ENCODE measurements at places on chromosomes 1 and 21. TPM values are rescaled to one million over a fixed set of nuclear protein-coding genes. Genes with fewer than 3 reads are reported as not detected.

DNA sequence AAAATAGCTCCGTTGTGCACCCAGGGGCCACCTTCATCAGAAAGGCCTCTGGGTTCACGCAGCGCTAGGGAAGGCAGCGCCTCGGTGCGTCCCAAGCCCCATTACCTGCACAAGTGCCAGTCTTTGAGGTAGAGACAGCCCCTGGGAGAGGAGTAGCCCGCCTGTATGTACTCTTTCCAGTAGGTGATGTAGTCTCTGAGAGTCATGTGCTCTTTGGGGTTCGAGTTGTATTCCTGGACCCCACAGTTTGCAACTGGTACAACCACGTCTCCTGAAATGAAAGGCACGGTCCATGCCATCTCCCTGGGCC lies 601 bp downstream of the JMJD4 start:
- peaks cover 11% of the 10 kb centered on the region for H3K4me1 ChIP-seq
- H3K27ac ChIP-seq, result no peak overlapping the region
- H3K4me3 ChIP-seq, result peak overlapping the region; percentile 75
- no peaks in the 10 kb centered on the region for H3K27me3 ChIP-seq

DNA sequence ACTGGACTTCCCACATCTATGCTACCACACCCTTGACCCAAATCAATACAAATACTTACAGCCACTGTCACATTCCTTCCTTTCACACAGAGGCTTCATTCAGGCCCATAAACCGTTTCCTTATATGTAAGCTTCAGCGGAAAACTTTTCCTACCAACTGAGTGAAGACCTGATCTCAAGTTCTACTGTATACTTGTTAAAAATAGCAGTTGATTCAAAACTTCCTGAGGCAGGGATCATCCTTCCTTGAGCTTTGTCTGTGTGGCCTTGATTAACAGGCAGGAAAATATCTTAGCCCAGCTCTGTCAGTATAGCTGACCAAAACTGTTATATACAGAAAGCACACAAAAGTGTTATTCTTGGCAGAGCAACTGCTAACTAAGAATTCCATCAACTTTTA lies 42.7 kb downstream of the DENND2C start:
- no peaks in the 10 kb centered on the region for H3K4me1 ChIP-seq
- H3K27ac ChIP-seq, result no peak overlapping the region
- H3K36me3 ChIP-seq, result no peaks in the 10 kb centered on the region
- no peak overlapping the region for H3K4me3 ChIP-seq

DNA sequence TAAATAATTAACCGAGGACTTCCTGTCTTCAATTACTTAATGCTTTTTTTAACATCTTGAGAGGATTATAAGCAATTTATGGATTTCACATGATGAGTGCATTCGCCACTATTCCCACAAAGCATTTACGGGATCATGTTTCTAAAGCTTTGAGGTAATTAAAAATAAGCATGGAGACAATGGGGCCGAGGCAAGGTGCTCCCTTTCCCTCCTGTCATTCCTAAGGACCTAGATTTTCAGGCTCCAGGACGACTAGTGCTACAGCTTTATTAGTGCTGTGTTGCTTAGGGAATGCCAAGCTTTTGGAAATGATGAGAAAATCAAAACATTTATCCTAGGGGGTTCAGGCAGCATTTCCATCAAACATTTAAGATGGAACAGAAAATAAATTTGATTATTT lies 209.2 kb downstream of the KCTD3 start:
- no peak overlapping the region for H3K27ac ChIP-seq
- no peak for DNase-seq
- no peaks in the 10 kb centered on the region for H3K4me1 ChIP-seq
- H3K4me3 ChIP-seq, result no peak overlapping the region
- no peaks in the 10 kb centered on the region for H3K27me3 ChIP-seq

- peaks cover 13% of the 10 kb centered on the region for H3K4me1 ChIP-seq
- DNase-seq, result no peak
- H3K27ac ChIP-seq, result no peak overlapping the region
- H3K36me3 ChIP-seq, result peaks cover 55% of the 10 kb centered on the region
- no peak overlapping the region for H3K4me3 ChIP-seq
- no peaks in the 10 kb centered on the region for H3K27me3 ChIP-seq
Measured at GRCh38 chr1:111184663-111185062, 15.8 kb downstream of the DENND2D start.

- DNase-seq, result peak; percentile 21
- H3K36me3 ChIP-seq, result no peaks in the 10 kb centered on the region
- peak overlapping the region; percentile 57 for H3K4me3 ChIP-seq
- H3K27me3 ChIP-seq, result peaks cover 42% of the 10 kb centered on the region
Measured at GRCh38 chr1:228647523-228648444, 87.5 kb upstream of the RHOU start.

DNA sequence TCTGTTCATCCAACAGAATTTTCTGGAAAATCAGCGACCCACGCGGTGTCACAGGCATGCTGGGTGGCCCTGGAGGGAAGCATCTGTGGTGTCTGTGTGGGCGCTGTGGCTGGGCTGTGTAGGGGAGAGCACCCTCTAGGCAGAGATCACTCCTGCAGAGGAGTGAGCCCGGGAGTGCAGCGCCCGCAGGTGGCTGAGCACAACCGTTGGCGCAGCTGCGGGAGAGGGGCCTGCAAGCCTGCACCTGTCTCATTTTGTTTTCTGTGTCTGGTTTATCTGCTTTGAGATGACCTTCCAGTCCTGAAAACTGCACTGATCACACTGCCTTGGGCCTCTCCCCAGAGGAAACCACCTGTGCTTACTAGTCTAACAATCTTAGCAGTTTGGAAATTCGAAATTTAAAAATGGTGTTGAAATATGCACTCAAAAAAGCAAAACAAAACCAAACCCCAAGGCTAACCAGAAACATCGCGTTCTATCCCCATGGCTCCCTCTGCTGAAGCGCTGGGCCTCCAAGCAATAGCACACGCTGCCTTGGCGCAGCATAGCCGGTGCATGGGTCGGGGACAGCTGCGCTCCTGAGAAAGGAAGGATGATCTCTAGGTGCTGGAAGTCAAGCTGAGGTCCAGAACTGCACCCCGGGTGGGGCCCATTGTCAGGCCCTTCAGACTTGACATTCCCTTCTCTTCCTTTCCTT lies 4.8 kb downstream of the FAM3B start:
- H3K27ac ChIP-seq, result no peak overlapping the region
- no peak for DNase-seq

GRCh38 chr1:220124542-220124941 lies 30.6 kb downstream of the IARS2 start:
- no peak overlapping the region for H3K4me3 ChIP-seq
- no peak overlapping the region for H3K27ac ChIP-seq
- DNase-seq, result no peak
- no peaks in the 10 kb centered on the region for H3K4me1 ChIP-seq
- H3K36me3 ChIP-seq, result peaks cover 7% of the 10 kb centered on the region
- H3K27me3 ChIP-seq, result no peaks in the 10 kb centered on the region

DNA sequence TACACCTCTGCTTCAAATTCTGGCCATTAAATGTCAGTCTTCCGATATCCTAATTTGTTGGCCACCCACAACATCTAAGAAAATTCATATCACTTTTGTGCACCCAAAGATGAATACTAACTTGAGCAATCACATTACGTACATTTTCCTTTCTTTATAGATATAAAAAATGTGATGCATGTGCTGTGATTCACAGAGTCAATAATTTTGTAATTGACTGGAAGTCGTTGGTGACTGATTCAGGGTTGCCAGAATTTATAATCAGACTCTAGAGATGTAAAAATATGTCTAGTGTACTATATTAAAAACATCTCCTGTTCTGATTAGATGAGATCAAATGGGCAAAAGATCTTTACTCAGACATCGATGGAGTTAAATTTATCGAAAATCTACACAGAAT lies 150.0 kb upstream of the KCTD3 start:
- H3K4me3 ChIP-seq, result no peak overlapping the region
- DNase-seq, result no peak
- H3K36me3 ChIP-seq, result no peaks in the 10 kb centered on the region
- no peaks in the 10 kb centered on the region for H3K4me1 ChIP-seq

GRCh38 chr1:245197121-245197520 lies 42.3 kb downstream of the KIF26B start:
- no peaks in the 10 kb centered on the region for H3K4me1 ChIP-seq
- no peak overlapping the region for H3K4me3 ChIP-seq
- H3K27ac ChIP-seq, result no peak overlapping the region
- H3K27me3 ChIP-seq, result peaks cover 3% of the 10 kb centered on the region

GRCh38 chr1:244445320-244446181 lies 6.2 kb downstream of the ADSS2 start:
- no peak overlapping the region for H3K4me3 ChIP-seq
- H3K27ac ChIP-seq, result no peak overlapping the region
- H3K27me3 ChIP-seq, result no peaks in the 10 kb centered on the region
- no peak for DNase-seq
- H3K4me1 ChIP-seq, result peaks cover 24% of the 10 kb centered on the region
- peaks cover 4% of the 10 kb centered on the region for H3K36me3 ChIP-seq

DNA sequence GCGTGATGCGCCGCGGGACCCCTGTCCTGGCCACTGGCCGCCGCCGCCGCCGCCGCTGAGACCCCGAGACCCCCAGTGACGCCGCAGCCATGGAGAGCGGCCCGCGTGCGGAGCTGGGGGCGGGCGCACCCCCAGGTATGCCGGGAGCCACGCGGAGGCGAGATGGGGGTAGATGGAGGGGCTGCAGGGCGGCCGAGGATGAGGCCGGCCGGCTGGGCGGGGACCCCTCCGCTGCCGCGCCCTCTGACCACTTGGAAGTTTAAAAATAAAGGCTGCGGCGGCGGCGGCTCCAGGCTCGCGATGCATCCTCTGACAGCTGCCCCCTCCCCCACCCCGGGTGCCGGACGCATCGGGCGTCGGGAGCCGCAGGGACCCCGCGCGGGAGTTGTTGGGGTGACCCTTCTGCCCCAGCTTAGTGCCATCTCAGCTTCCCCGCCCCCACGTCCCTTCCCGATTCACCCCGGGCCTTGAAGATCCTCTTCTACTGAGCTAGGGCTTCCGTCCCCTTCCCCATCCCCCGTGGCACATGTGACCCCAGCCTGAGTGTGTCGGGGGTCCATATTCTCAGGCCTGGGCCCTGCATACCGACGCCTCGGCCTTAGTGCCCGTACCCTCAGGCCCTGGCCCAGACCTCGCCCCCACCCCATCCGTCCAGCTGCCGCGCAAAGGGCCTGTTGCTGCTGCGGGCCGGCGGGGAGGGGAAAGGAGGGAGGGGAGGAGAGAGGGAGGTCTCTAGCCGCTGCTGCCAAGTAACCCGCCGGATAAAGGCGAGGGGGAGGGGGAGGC lies 562 bp downstream of the MAP7D1 start:
- DNase-seq, result peak; percentile 43
- H3K27ac ChIP-seq, result peak overlapping the region; percentile 89
- H3K27me3 ChIP-seq, result no peaks in the 10 kb centered on the region
- peaks cover 47% of the 10 kb centered on the region for H3K4me1 ChIP-seq

- no peak overlapping the region for H3K4me3 ChIP-seq
- no peaks in the 10 kb centered on the region for H3K27me3 ChIP-seq
- H3K36me3 ChIP-seq, result peaks cover 68% of the 10 kb centered on the region
- H3K27ac ChIP-seq, result peak overlapping the region; percentile 79
Measured at GRCh38 chr1:154263465-154264332, 8.7 kb upstream of the HAX1 start.

GRCh38 chr1:243850202-243850451 lies at the start of gene AKT3:
TSS of gene AKT3 (minus strand) at chr1:243850243. CDS start at chr1:243843170, 7,073 bp downstream.
- H3K36me3 ChIP-seq, result no peaks in the 10 kb centered on the region
- H3K4me1 ChIP-seq, result no peaks in the 10 kb centered on the region
- no peak for DNase-seq
- peak within 1 kb of the TSS; percentile 75 for H3K4me3 ChIP-seq
- H3K27ac ChIP-seq, result peak within 1 kb of the TSS; percentile 91

DNA sequence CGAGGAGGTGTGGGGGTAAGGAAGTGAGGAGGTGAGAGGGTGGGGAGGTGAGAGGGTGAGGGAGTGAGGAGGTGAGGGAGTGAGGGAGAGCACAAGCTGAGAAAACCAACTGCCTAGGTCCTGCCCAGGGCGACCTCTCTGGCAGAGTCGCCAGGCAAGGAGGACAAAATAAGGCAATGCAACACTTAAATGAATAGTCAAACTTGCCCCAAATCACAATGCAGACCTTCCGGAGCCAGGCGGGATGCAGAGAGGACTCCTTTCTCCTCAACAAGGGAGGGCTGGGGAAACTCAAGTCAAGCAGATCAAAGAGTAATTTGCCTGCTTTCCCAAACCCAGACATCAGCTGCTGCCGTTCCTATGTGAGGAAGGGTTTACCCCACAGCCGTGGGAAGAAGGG lies 86.0 kb downstream of the CCDC185 start:
- H3K4me1 ChIP-seq, result peaks cover 3% of the 10 kb centered on the region
- DNase-seq, result no peak
- H3K36me3 ChIP-seq, result no peaks in the 10 kb centered on the region
- H3K27me3 ChIP-seq, result no peaks in the 10 kb centered on the region
- H3K4me3 ChIP-seq, result no peak overlapping the region

DNA sequence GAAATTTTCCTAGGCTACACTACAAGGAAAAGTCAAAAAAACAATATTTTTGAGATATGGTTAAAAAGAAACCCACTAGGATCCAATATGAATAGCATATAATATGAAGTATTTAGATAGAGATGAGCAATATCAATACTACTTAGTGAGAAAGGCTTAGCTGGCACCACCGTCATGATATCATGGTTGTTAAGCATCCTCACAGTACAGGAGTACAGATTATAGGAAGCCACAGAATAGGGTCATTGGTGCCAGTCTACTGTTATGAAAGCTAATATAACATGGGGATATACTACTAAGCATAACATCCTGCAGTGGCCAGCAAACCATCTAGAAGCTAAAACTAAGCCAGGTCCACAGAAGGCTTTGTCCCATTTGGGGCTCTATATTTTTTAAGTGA lies 28.4 kb upstream of the NRIP1 start:
- H3K27me3 ChIP-seq, result no peaks in the 10 kb centered on the region
- no peak overlapping the region for H3K4me3 ChIP-seq
- H3K36me3 ChIP-seq, result no peaks in the 10 kb centered on the region
- H3K27ac ChIP-seq, result no peak overlapping the region

DNA sequence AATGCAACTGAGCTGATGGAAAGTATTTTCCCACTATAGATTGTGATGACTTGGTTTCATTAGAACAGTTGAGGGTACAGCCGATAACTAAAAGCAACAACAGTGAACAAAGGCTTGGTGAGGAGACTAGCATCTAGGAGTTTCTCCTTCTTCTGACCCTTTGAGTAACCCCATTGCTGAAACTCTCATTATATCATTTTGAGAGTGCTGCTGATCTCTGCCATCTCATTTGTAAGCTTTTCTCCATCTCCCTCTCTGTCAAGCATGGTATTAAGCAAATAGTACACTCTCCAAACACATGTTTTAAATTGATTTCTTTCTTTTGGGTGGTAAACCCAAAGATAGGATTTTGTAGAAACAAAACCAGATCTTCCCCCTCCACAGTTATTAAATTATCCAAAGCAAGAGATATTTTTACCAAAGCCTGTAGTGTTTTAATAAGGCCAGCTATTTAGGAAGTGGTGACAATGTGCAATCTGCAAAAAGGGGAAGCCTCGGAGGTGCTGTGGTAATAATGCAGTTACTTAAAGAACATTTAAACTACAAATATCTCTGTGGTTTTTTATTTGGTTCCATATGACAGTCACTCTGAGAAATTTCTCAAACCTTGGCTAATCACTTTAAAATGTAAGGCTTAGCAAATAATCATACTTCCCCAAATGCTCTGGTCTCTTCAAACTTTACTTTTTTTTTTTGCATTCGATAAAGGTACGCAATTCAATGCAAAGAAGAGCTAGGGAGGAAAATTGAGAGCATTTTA lies 287.5 kb downstream of the HLX start:
- DNase-seq, result no peak
- no peaks in the 10 kb centered on the region for H3K27me3 ChIP-seq
- H3K4me3 ChIP-seq, result no peak overlapping the region

The ILDR2 gene
- total RNA-seq, result 0.32 TPM

The SDHB gene
- total RNA-seq, result 58.5 TPM

The TRAPPC10 gene
- 144 TPM for total RNA-seq

The PHLDA3 gene
- 5.8 TPM for total RNA-seq

The ZNF695 gene
- not detected for total RNA-seq

The ANKRD34A gene
- 1.7 TPM for total RNA-seq

Data from T-cell (primary cell).